ENCODE measurements at places on chromosomes 12 and 14.

DNA sequence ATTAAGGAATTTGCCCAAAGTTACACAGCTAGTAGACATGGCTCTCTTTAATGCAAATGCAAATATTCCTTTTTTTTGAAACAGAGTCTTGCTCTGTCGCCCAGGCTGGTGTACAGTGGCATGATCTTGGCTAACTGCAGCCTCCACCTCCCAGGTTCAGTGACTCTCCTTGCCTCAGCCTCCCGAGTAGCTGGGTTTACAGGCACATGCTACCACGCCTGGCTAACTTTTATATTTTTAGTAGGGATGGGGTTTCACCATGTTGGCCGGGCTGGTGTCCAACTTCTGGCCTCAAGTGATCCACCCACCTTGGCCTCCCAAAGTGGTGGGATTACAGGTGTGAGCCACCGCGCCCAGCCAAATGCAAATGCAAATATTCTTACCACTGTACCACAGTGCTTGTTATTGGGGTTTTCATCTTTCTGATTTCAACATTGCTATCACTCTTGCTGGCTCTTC is 24.5 kb upstream of the HIGD1C start:
- no peak for DNase-seq

DNA sequence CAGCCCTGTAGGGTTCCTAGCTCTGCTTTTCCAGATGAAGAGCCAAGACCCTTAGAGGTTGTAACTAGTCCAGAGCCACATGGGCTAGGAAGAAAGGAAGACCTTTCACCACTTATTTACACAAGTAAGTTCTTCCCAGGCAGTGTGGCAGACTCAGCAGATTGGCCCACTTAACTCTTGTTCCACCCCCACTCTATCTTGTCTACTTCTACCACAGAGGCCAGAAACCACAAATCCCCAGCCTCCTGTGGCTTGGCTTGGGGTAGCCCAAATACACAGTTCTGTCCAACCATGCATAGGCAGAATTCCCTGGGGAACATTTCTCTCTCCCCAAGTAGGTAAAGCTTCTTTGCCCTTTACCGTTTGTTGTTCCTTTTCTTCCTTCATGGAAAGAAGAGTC is 383.5 kb downstream of the RGS6 start:
- DNase-seq: no peak

GRCh38 chr12:131818821-131819585 is 9.2 kb upstream of the MMP17 start:
- no peak for DNase-seq

- no peak for DNase-seq
Measured at GRCh38 chr12:116766746-116767145, 28.6 kb downstream of the RNFT2 start.

DNA sequence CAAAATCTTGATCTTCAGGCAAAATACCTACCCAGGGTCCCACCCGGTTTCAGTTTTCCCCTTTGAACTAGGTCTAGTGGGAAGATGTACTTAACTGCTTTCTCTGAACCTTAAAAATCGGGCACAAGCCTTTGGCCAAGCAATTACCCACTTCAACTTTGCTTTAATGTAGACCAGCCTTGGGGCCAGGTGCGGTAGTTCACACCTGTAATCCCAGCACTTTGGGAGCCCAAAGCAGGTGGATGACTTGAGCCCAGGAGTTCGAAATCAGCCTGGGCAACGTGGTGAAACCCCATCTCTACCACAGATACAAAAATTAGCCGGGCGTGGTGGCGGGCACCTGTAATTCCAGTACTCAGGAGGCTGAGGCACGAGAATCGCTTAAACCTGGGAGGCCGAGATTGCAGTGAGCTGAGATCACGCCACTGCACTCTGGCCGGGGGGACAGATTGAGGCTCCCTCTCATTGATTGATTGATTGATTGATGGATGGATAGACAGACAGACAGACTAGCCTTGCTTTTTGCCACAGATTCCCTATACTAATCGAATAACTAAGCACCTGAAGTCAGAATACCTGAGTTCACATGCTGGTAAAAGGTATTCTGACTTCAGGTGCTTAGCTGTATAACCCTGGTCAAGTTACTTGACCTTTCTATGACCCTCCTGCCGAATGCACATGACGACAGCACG is 1.9 kb downstream of the CLIP1 start:
- no peak for DNase-seq

GRCh38 chr12:14275886-14276285 is 89.6 kb upstream of the ATF7IP start:
- no peak for DNase-seq

DNA sequence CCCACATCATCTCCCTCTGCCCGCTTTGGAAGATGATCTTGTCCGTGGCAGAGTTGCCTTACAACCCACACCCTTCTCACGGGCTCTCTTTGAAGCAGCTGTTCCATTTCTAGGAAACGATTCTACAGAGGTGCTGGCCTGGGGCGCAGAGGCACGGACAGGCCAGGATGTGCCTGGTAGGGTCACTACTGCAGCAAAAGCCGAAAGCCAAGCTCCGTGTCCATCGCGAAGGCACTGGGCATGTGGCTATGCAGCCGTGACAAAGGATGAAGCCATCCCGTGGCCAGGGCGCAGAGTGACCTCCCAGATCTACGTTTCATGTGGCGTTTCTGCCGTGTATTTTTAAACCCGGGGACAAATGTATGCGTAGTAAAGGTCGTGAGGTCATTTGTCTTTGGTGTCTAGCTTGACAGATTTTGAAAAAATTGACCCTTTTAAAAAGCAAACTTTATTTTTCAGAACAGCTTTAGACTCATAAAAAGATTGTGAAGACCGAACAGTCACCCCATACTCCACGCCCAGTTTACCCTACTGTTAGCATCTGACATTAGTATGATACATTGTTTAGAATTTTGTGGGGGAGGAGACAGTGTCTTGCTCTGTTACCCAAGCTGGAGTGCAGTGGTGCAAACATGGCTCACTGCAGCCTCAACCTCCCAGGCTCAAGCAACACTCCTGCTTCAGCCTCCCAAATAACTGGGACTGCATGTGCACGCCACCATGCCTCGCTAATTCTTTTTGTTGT is 40.4 kb upstream of the NCOR2 start:
- no peak for DNase-seq

- no peak for DNase-seq
Measured at GRCh38 chr14:32205984-32206383, 2.9 kb upstream of the RNU6-8 start.

DNA sequence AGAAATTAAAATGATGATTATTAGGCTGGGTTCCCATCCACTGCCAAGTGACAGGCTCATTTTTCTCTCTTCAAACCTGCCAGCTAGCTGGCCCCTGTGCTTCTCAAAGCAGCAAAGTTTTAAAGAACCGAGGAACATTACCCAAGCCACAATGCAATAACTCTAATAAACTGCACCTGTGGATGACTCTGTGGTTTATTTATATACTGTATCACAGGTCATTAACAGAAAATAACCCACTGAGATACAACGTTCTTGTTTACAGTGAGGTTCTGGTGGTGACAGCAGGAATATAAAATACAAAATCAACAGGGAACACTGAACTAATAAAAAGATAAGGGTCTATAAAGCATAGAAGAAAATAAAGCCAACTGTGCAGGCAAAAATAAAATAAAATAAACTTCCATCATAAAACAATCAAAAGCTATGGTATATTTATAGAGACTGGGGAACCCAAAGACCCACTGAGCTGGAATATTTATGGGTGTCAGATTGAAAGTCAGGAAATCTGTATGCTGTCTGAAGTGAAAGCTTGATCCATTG is 472.9 kb downstream of the NOVA1 start:
- no peak for DNase-seq

DNA sequence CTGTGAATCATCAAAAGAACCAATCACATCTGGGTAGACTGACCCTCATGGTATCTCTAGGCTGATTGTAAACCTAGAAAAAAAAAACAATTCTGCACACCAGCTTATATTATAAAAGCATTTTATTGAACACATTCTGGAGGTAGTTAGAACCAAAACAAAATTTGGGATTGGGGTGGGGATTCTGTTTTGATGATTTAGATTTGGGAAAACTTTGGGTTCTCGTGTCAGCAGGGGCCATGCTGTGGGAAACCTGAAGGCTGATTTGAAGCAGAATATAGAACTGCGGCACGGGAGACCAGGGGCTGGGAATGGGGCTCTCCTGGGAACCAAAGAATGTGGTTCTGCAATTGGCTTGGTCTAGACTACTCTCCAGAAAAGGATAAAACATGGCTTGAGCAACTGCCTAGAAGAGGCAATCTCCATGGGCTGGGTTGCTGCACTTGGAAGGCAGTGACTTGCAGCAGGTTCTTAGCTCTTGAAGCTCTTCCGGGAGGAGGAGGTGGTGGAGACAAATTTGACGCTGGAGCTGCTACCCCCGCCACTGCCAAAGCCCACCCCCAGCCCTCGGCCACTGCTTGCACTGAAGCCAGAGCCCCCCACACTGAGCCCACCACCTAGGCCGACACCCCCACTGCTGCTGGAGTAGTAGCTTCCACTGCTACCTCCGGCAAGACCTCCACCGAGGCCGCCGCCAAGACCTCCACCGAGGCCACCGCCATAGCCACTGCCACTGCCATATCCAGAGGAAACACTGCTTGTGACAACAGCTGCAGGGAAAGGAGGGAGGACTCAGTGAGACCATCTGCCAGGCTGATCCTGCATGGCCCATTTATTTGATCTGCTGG is 5.5 kb downstream of the KRT5 start:
- DNase-seq: no peak

DNA sequence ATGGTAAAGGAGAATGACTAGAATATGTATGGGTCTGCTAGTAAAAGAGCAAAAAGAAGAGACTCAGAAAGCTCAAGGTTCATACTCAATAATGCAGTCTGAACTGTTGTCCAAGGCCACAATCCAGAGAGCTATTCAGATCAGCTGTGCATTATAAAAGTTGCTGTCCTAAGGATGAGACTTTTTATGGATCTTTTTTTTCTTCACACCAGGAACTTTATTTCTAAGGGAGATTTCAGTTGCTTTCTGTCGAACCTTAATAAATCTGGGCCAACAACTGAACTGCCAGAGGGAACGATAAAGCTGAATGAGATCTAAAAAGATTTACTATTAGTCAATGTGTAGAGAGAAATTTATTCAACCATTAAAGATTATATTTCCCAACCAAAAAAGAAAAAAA is 948.3 kb upstream of the NOVA1 start:
- DNase-seq: no peak

DNA sequence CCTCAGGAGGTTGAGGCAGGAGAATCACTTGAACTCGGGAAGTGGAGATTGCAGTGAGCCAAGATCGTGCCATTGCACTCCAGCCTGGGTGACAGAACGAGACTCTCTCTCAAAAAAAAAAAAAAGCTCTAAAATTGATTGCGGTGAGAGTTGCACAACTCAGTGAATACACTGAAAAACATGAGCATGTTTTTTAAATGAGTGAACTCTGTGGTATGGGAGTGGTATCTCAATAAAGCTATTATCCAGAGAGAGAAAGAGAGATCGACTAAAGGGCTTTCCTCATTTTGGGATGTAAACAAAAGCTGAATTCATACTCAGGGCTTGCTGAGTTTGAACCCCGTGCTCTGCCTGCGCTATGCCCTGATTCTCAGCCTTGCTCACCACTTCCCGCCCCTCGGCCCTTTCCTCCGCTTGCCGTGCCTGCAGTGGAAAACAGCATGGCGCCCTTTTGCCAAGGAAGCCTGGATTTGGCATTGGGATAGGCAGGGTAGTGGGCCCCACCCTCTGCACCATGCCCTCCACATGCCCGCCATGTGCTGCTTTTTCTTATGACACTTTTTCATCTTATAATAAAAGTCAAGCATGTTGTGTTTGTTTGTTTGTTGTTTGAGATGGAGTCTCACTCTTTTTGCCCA is 102.5 kb downstream of the LGMN start:
- DNase-seq: no peak

DNA sequence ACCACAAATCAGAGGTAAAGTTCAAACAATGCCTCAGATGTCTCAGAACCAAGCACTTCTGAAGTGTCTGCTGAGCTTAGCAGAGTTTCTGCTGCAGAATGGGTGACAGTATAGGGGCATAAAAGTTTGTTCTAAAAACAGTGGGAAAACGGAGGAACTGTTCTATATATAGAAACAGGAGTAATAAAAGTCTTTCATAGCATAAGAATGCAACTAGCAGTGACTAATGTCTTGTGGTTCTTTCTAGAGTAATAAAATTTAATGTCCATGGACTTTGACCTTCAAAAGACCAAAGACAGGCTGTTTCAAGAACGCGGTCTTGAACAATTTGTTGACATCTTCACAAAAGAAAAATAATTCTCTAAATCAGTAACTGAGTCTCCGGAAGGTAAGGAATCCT is 107.5 kb upstream of the FAR2 start:
- DNase-seq: no peak

- no peak for DNase-seq
Measured at GRCh38 chr12:130401703-130402102, 64.0 kb downstream of the PIWIL1 start.

DNA sequence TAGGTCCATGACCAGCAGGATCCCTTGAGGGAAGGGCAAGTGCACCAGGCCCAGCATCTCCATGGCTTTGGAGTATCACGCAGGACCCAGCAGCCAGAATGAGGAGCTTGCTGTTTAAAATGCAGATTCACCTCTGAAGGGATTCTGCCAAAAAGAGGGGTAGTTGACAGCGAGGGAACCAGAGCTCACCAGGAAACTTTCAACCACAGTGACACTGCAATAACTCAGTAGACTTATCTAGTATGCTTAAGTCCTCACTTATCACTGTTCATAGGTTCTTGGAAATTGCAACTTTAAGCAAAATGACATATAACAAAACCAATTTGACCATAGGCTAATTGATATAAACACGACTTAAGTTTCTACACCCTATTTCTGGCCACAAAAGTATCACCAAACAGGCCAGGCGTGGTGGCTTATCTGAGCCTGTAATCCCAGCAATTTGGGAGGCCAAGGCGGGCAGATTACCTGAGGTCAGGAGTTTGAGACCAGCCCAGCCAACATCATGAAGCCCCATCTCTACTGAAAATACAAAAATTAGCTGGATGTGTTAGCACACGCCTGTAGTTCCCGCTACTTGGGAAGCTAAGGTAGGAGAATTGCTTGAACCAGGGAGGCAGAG is 21.4 kb upstream of the CKAP4 start:
- DNase-seq: no peak

DNA sequence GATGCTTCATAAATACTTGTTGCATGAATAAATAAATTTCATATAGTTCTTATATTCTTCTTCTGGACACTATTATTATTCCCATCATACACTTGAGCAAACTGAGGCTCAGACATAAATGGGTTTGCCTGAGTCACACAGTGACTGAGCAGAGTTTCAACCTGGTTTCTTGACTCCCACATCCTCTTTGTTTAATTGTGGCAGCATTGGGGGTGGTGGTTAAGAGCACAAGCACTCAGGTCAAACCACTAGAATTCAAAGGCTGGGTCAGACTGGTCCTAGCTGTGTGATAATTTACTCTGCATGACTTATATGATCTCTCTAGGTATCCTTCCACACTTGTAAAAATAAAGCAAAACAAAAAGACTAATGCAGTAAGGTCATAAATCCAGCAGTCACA is 274.9 kb upstream of the SRRM4 start:
- no peak for DNase-seq

DNA sequence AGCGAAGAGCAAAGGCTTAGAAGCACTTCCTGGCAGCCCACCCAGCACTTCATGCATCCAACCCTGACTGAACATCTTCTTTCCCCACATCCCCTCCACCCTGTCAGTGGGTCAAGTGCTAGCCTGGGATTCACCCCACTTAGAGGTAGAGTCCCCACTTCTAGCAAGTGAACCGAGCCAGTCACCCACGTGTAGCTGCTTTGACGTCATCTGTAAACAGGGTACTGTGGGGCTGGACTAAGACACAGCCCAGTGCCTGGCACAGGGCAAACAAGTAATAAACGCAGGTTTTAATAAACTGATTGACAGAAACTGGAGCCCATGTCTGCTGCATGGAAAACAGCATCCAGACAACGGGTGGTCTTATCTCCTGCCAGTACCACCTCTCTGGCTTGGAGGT is 61.7 kb downstream of the ITPK1 start:
- DNase-seq: no peak

- DNase-seq: no peak
Measured at GRCh38 chr14:75022655-75023054, 19.9 kb downstream of the EIF2B2 start.
